Fibroblast of skin of back (primary cell): ENCODE measurements at places on chromosomes 4 and X.

- no peak for DNase-seq
These were observed 35.1 kb downstream of the KLHL8 start for GRCh38 chr4:87185146-87185870.

- no peak for DNase-seq
These were observed 8.6 kb upstream of the INTU start for GRCh38 chr4:127624173-127624572.

DNA sequence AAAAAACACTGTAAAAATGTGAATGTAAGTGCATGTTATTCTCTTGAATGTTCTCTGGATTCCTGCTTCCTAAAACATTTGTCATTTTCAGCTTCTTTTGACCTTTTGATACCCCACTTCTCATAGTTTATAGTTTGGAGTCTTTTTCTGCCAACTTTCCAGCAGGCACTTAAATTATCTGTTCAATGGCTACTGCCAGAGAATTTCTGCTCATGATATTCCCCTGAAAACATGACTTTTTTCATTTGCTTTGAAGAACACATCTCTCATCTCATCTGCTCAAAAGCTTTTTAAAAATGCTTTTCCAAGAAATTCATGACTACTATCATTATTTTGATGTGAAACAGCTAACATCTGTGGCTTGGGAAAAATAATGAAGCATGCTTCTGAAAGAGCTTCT lies 269.7 kb upstream of the PCDH7 start:
- DNase-seq, result no peak

DNA sequence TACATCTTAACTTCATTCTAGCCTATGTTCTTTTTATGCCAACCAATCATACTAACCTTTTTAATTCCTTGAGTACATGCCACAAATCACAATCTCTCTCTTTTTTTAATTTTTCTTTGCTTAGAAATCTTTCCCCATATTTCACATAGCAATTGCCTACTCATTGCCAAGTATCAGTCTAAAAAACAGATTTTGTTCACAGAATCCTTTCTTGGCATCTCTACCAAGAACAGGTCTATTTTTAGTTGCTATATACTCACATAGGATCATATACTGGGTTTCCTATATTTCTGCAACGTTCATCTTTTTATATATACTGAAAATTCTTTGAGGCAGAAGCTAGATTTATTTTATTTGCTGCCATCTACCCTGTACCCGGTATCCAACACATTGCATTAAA lies 292.1 kb downstream of the GASK1B start:
- DNase-seq, result no peak

DNA sequence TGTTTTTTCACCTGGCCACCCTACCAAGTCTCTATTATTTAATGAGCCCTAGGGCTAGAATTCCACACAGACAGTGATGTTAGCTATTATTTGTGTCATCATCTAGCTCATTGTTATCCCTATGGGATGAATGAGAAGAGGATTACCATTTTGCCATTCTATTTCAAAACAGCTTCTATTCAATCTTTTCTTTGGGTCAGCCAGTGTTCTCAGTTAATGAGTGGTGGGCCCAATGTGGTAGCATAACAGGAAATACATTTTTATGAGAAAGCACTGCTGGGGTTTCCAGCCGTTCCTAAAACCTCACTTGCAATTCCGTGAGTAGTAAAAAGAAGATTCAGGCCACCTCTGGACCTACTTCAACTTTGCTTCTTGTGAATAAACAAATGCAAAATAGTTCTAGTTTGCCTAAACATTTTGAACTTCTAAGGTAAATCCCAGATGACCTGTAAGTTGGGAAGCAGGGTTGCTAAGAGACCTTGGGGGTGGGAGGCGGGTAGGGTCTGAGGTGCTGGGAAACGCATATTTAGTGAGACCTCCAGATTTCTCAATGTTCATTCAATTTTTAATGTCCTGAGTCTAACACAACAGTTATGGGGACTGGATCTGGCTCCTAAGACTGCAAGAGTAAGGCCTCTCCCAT lies 24.8 kb upstream of the CYP2U1 start:
- no peak for DNase-seq

DNA sequence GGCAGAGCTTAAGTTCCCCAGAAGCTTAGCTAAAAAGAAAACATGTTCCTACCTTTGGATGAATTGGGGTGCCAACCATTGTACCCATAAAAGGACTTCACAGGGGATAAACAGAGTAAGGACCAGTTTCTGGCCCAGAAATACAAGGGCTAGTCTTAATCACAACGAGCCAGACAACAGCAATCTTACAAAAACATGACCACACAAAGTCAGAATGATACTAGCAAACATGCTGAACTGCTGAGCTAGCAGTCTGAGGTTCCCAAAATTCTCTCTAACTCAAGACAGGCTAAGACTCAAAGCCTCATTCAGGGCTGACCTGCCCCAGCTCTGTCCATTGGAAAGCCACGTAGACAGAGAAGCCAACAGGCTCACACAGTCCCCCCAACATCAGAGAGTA lies 40.3 kb downstream of the ATP11C start:
- DNase-seq, result no peak

GRCh38 chr4:8818063-8818881 lies 53.4 kb downstream of the HMX1 start:
- no peak for DNase-seq

DNA sequence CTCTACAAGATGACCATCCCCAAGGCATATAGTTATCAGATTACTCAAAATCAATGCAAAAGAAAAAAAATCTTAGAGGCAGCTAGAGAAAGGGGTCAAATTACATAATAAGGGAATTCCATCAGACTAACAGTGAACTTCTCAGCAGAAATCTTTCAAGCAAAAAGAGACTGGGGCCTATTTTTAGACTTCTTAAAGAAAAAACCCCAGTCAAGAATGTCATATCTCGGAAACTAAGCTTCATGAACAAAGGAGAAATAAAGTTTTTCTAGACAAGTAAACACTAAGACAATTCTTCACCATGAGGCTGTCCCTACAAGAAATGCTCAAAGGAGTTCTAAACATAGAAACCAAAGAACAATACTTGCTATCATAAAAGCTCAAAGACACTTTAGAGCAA lies 51.7 kb downstream of the RAB28 start:
- no peak for DNase-seq

GRCh38 chrX:24741330-24741729 lies 47.6 kb downstream of the POLA1 start:
- DNase-seq, result no peak

- no peak for DNase-seq
These were observed 59.2 kb upstream of the PARM1 start for GRCh38 chr4:74873545-74874301.

DNA sequence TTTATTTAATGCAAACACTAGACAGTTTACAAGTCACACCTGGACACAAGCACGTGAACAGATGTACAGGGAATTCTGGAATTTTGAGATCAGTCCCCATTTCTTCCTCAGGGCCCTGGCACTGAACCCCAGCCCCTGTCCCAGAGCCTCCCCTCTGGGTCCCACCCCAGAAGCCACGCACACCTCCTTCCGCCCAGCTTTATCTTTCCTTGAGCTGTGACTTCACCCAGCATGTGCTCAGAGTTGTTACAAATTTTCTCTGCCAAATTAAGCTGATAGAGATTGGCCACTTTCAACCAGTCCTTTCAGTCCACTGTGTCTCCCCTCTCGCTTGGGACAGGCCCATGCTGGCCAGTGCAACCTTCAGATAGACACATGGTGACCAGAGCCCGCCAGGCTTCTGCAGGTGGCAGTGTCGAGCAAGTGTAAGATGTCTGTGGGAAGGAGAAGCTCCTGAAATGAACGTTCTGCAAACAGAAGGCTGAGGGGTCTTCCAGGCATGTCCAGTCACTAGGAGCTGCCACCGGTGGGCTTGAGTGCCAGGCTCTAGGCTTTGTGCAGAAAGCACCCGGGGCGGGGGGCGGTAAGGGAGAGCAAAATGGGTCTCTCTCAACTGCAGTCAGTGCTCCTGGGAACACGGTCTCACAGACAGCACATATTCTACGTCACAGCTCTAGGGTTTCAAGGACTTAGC lies 73.3 kb downstream of the MTMR1 start:
- no peak for DNase-seq
